ENCODE measurements at places on chromosomes 5 and 9.

DNA sequence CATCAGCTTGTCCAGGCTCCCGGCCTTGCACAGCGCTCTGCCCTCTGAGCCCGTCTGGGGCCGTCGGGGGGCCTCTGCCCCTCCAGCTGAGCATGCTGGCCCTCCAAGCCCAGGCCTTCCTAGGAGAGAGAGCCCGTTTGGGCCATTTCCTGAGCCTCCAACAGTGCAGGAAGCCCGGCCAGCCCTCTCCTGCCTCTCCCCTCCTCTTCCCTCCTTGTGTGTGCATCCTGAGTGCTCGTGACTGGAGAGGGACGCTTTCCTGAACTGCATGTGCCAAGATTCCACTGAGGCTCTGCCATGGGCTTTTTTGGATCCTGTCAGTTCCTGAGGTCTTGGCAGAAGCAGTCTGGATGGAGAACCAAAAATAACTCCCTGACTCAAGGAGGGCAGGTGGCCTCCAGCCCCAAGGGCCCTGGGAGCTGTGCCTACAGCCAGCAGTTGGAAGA, 15.6 kb downstream of the OLFM1 start:
- no peak for DNase-seq

DNA sequence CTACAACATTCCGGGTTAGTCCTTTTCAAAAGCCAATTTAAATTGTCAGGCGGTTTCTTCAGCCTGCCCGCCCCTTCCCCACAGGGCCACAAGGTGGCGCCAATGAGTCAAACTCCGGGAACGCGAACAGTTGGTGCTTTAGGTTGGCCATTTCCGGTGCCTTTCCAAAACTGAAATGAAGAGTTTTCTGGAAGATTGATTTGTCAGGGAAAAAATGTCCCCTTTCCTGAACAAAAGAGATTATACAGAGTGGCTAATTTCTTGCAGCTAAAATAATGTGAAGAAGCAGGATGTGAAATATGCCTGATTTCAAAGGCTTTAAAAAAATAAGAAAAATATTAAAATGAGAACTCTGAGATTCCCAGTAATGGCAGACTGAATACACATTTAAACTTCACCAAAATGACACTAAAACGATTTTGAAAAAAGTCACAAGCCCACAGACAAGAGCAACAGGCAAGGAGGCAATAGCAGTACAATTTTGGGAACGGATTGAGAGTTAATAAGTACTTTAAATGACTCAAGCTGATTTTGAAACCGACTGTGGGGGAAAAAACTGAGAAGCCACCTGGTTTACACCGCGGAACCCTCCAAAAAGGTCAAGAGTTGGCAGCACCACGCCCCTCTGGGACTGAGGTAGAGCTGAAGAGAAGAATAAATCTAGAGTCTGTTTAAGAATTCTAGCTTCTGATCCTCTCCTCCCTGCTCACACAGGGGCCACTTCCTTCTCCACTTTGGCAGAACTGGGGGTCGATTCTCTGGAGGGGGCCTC, 45.7 kb downstream of the SLC46A2 start:
- peak; percentile 85 for DNase-seq

GRCh38 chr5:58924306-58924705, 341.4 kb downstream of the RAB3C start:
- DNase-seq = no peak

DNA sequence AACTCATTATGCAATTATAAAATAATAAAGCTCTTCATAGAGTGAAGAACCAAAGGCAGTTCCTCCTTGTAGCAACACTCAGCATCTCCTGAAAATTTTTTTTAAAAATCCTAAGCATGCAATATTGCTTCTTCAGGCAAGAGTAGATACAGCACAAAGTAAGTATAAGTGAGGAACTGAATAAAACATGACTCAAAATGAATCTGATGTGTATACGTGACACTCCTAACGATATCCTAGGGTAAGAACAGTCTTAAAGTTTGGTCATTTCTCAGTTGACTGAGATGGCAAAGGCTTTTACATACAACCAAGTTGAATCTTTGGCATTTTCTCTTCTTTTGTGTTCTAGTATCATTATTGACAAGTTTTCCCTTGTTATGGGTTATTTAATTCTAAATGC, 41.1 kb upstream of the AOPEP start:
- no peak for DNase-seq

DNA sequence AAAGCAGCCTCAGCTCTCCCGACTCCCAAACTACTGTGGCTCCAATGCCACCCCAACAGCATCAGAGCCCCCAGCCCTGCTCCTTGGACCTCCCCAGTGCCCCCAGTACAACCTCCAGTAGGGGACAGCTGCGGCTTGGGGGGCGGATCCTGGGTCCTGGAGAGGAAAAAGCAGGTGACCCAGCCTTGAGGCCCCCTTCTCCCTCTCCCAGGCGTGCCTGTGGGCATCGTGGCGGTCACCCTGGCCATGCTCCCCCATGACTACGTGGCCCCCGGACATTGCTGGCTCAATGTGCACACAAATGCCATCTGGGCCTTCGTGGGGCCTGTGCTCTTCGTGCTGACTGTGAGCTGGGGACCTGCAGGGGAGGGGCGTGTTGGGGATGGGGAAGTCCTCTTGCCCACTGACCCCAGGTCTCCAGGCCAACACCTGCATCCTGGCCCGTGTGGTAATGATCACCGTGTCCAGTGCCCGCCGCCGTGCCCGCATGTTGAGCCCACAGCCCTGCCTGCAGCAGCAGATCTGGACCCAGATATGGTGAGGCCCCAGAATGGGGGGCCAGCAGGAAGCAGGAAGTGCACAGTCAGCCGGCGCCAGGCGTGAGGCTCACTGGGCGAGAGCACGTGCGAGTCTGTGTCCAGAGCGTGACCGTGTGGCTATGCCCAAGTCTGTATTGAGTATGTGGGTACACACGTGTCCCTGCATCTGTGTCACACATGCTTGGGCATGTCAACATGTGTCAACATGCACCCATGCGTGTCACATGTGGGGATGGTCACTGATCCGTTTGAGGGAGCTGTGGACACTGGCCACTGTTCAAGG, 19.0 kb downstream of the ADGRD2 start:
- DNase-seq = no peak

DNA sequence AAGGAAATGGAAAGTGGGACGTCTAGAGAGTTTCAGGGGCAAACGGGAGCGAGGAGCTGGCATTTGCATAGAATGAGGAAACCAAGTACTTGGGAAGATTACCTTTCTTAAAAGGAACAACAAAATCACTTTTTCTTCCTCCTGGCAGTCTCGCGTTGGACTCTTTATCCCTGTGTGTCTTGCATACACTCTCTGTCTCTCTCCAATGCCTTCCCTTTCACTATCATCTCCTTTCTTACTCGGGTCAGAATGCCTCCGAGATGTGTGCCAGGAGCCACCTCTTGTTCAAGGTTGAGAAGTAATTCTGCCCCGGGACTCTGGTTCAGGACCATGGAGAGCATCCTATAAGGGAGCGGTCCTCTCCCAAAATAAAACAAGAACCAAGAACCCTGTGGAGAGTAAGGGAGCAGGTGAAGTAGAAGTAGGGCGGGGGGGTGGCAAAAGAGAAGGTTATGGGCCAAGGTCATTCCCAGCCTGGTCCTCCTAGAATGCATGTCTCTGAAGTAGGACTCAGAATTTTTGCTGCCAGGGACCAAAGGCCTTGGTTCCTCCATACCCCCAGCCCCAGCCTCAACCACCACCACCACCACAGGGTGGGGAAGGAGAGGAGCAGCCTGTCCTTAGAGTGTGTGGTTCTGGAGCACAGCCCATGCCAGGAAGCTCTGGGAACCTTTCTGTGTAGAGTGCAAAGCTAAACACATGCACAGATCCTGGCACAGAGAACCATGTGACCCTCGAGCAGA, 72.1 kb upstream of the ARAP3 start:
- no peak for DNase-seq

DNA sequence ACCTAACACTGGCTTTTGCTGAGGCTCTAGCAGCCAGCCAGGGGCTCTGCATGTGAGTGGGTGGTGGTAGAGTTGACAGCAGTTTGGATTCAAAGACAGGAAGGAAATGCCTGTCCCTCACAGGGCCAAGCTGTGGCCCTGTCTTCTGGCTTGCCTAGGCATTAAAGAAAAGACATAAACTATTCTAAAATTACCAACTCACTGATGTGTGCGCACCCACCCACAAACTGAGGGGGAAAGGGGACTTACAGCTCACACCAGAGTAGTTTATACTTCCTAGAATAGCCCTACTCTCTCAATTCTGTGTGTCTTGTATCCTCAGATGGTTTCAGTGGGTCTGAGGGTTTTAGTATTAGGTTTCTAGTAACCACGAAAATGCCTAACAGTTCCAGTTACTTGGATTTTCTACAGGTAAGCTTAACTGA, 18.3 kb upstream of the IL13 start:
- DNase-seq = no peak

DNA sequence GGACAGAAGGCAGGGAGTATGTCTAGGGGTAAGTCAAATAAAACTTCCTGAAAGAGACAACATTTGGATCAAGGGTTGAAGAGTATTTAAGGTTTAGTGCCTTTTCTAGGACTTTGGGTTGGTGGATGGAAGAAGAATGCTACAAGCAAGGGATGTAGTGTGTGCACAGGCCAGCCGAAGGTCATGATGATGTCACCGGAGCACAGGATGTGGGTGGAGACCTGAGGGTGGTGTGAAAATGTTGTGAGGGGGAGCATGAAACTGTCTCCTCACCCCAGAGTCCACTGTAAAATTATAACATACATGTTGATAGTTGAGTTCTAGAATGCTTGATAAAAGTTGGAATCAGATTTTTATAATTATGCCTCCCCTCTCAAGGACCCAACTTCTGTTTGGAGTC, 553.3 kb upstream of the SGCD start:
- no peak for DNase-seq

GRCh38 chr5:107058235-107058634, 612.5 kb downstream of the EFNA5 start:
- no peak for DNase-seq

DNA sequence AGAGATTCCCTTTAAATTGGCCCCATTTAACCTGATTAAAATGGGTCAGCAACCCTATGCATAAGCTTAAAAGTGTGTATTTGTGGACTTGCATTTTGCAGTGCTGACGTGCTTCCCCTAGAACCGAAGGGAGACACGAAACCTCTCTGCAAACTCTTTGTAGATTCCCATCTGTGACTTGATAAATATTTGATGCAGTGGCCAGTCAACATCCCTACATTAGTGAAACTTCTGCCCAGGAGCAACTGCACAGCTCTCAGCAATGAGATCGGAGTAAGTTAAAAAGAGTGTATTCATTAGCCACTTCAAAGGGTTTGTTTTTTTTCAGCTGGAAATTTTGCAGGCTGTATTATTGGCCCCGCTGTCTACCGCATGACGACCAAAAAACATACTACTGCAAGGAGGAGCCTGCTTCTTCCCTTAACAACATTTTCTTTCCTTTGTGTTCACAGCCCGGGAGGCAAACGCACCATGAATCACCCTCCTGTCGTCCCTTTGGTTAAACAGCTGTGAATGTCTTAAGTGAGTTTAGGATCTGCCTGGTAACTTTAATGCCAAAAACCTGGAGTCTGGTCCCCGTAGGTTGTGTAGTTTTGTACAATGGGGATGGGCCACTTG, 38.0 kb upstream of the TCERG1 start:
- DNase-seq = no peak

DNA sequence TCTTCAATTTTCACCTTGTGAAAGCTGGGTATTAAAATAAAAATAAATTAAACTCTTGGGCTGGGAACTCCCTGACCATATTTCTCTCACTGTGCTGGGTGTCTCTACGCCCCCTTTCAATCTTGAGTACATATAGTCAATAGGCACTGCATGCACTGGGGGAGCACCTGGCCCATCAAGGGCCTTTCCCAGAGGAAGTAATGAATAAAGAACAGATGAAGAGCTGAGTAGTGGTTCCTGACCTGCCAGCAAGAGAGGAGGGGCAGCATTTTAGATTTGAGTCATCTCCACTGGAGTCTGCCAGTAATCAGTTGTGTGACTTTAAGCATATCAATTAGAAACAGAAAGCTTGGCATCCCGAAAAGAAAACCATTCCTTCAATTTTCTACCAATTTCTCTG, 6.2 kb downstream of the MAPKAP1 start:
- no peak for DNase-seq

DNA sequence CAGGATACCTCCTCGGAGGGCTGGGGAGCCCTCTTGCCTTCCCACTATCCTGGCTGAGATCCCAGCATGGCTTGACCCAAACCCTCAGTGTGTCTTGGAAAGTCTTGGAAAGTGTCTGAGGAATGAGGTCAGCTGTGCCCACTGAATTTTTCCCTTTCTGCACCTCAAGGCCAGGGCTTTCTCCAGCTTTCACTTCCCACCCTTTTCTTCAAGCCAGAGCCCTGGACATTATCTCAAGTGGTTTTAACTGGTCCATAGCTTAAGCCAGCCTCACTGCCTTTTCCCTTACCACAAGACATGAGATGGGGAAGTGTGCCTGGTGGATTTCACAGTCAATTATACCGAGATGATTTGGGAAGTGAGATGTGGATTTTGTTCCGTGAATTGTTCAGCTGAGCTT, 35.7 kb upstream of the LHX2 start:
- no peak for DNase-seq

DNA sequence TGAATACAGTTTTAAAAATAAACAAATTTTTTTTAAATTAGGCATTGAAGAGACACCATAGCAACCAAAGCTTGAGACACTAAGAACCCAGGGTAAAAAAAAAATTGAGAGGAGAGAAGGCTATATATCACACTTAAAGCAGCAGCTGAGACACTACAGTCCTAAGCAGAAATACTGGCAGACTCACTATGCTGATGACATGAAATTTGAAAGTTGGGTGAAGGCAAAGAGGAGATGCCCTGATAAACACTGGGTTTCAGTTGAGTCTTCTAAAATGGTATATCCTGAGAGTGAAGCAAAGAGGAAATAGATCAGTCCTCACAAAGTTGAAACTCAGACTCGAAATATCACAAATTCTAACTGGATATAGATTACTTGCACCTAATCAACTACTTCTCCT, 419.9 kb upstream of the CDH9 start:
- DNase-seq = no peak

DNA sequence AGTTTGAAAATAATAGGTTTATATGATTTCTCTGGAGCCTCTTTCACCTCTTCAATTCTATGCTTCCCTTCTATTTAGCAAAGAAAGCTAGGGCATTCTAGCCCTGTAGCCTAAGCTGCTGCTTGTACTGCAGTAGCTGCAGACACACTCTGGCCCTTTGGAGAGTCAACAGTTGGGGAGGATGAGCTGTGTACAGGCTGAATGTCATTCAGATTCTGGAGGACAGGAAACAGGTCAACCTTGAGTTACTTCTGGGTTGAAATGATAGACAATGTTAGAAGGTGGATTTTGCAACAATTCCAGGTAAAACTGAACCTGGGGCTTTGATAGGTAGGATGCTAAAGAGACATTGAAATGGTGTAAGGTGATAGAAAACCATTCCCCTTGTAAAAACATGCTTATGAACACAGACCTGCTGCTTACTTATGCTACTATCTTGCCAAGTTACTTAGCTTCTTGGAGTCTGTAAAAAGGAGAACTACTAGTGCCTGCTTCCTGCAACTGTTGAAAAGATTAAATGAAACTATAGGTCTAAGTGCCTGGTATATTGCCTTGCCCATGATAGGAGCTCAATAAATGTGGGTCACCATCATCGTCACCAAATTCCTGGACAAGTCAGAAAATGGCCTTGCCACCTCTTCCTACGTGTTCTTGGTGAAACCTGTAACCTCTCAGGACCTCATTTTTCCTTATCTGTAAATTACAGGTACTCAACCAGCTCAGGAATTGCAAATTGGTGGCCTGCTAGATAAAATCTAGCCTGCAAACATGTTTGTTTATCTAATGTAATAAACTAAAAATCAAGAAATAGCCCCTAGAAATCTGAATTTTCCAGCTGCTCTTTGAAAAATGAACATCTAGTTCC, 83.7 kb downstream of the GALNT10 start:
- no peak for DNase-seq

GRCh38 chr9:134152488-134152887, 11.9 kb downstream of the RNU6ATAC start:
- no peak for DNase-seq

Measured in dorsolateral prefrontal cortex (tissue), 122 donors.